ENCODE measurements at places on chromosomes 1 and 21.

- no peak for DNase-seq
Measured at GRCh38 chr21:37251294-37251634, 15.9 kb downstream of the VPS26C start.

DNA sequence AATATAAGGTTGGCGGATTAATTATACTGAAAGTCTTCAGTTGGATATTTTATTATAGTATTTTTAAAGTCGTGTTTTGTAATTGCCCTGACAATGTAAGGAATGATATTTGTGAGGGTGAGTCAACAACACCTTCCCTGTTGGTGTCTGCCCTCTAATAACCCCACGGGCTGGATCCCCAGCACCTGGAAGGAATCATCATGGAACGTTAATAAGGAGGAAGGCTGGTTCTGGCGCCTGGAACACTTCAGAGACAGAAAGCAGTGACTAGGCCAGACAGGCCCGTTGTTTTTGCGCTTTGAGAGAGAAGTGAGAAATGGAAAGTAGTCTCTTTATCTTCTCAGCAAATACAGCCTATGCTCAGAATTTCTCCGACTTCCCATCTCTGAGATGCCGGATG lies 31.6 kb downstream of the TEX35 start:
- no peak for DNase-seq

GRCh38 chr1:227607336-227607898 lies 44.1 kb downstream of the ZNF678 start:
- DNase-seq = no peak

DNA sequence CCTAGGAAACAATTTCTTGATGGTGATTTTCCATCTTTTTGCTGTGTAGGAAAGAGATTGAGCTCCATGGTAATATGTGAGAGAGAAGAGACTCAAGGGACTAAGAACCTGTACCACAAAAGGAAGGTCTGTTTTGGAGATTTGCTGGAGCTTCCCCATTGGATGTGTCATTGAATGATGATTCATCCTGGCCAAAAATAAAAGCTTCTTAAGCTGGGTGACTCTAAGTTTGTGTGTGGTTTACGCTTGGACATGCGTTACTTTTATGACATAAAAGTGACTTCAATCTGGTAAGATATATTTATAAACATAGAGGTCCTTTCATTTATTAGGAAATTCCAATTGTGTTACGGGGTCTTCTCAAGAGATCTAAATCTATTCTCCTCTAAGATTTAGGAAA lies 17.4 kb upstream of the IL19 start:
- no peak for DNase-seq

DNA sequence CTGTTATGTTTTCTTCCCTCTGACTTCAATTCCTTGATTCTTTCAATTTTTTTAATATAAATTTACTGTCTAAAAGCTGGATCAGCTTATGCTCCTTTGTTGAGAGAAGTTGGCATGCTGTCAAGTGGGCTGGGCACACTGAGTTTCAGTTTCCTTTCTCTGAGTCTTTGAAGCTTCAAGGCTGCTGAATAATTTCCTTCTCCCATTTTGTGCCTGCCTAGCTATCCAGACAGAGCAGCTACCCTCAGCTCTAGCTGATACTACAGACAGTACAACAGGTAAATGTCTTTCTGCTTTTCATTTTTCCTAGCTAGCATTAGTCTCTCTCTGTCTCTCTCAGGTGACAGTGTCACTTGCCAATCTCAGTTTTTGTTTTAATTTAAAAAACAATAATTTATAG lies at the start of gene IFI44:
Gene IFI44, plus strand, starts transcription at position 204 of the 400 bp plus-strand sequence. CDS start 365 bp downstream, outside the sequence.
- no peak for DNase-seq

DNA sequence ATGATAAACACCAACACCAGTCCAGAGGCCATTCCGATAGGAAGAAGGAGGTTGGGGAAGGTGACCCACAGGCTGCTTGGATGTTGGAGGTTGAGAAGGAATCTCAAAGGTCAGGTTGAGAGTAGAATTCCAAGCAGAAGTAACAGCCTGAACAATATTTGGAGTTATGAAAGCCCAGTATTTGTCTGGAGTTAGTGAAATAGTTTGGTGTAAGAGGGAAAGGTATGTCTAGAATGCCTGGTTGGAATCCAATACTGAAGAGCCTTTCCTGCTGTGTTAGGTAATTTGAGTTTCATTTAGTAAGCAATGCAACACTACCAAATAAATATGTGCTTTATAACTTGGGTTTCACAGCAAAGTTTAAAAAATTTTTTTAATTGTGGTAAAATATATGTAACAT lies 70.5 kb upstream of the MCOLN3 start:
- DNase-seq = no peak

GRCh38 chr1:245155272-245156040 lies 671 bp downstream of the KIF26B start:
- DNase-seq = no peak

DNA sequence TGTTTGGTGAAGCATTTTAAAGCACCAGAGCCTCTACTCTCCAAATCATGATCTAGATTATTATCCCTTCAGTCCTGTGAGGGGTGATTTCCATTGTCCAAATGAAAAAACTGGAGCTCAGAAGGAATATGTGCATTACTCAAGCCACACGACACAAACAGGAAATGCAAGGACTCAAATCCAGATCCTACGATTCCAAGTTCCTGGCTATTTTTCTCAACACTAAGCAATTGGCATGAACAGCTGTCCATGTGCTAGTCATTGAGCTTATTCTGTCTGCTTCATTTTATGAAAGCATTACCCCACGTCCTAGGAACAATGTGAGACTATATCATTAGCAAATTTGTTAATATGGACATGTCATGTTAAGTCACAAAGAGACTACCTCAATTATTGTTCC lies 273.1 kb upstream of the LYPLAL1 start:
- no peak for DNase-seq

GRCh38 chr21:41926807-41927171 lies 27.0 kb downstream of the C2CD2 start:
- DNase-seq = no peak

- DNase-seq = no peak
Measured at GRCh38 chr1:2890221-2890850, 88.8 kb upstream of the TTC34 start.

DNA sequence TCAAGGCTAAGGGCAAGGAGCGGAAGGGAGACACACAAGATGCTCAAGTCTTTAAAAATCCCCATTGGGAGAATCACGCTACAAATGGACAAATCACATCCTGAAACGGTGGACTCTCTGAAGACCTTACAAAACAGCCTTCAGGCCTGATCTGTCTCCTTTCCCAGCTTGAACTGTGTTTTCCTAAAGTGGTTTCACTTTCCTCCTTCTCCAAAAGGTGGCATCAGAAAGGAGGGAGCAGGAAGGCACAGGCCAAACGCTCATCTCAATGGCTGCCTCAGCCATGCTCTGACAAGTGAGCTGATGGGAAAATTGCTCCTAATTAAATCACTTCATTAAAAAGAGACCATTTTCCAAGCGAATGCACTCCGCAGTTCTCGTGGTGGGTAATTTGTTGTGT lies 47.7 kb downstream of the UTP25 start:
- no peak for DNase-seq

GRCh38 chr21:32412162-32413014 lies at the start of gene EVA1C:
TSS of gene EVA1C (plus strand) at chr21:32412706. CDS start at chr21:32412854, 148 bp downstream.
- DNase-seq = peak; percentile 13

DNA sequence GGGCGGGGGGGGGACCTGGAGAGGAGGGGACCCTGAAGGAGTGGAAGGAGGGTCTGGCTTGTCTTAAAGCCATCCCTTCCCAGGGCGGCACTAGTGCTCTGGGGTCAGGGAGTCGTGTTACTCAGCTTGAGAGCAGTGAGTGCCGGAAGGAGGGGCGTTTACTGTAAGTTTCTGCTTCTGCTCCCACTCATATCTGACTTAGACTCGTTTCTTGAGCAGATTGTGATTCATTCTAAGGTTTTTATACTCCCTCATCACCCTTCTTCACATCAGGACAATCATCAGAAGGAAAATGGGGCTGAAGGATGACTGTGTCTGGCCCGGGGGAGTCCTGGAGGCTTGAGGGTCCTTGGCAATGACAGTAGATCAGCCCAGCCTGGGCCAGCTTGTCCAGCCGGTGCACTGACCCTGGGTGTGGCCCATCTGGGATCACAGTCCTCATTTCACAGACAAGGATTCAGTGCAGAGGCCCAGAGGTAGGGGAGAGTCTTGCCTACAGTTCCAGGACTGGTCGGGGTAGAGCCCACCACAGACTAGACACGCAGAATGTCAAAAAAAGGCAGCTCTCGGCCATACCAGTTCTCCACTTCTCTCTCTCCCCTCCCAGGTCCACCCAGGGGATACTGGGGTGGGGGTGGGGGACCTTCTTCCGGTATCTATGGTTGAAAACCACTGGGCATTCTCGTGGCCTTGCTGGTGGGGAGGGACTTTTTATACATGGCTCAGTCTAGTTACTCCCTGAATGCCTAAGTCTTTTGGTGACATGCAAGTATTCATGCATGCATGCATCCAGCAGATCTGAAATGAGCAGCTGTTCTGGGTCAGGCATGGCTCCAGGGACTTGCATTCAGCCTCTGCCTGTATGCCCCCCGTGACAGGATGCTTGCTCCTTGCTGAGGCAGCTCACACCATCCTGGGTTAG lies 5.1 kb downstream of the TNFRSF8 start:
- no peak for DNase-seq

DNA sequence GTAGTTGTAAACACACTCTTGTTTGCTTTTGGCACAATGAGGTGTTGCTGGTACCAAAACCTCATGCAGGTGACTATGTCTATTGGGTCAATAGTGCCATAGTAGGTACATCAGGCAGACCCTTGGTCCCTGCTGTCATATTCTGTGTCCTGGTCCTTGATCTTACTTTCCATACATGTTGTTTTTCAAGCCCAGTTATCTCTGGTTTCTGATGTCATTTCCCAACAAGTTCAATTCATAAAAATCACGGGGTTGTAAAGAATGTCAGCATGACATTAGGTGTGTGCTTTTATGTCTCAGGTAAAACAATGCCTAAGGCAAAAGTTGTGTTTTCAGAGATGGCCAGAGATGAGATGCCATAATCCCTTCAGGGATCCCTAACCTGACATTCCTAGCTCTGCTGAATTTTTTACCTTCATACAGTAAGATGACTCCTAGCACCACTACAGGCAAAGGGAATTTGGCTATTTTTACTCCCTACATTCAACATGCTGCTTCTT lies 390.3 kb upstream of the PKN2 start:
- DNase-seq = no peak

- DNase-seq = no peak
Measured at GRCh38 chr1:1004780-1005697, 5.1 kb upstream of the HES4 start.

- no peak for DNase-seq
Measured at GRCh38 chr1:104195395-104195794, 445.7 kb downstream of the AMY1C start.

DNA sequence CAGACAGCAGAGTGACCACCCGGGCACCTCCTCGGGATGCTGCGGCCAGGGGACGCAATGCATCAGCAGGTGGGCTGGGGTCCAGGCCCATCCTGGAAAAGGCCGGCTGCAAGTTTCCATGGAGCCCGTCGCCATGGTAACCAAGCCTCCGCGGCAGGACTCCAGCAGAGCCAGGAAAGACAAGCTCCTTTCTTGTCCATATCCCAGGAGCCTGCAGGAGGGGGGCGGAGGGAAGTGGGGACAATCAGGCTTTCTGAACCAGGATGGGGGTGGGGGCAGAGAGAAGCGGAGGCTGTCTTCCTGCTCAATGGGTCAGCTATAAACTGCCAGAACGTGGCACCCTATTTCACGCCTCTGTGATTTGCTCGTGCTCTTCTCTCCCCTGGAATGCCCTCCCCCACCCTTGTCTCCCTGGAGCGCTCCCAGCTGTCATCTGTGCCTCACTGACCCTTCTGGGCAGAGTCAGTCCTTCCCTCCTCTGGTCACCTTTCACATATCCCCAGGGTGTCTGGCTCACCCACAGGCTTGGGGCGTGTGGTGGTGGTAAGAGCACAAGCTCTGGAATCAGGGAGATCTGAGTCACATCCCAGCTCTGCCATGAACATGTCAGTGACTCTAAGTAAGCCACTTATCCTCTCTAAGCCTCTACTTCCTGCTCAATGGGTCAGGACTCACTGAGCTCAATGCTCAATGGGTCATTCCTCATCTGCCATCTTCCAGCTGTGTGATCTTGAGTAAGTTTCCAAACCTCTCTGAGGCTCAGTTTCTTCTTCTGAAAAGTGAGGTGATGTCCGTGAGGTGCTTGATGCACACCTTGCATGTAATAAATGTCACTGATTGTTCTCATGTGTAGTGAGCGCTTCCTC lies 58.9 kb upstream of the LAPTM5 start:
- no peak for DNase-seq

DNA sequence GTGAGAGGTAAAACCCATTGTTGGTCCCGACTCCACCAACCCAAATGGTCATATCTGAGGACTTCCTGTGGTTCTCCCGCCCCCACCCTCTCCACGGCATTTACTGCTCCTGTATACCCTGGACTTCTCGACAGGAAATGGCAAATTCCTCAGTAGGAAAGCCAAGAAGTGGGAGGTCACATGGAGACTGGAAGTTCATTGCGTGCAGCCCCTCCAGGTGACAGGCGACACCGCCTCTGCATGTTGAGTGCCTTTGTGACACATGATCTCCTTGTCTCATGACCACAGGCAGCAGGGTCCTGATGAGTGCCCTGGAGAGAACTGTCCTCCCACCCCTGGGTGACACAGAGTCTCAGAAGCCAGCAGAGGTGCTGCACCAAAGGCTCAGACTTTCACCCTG lies 24.2 kb downstream of the ERG start:
- DNase-seq = no peak

GRCh38 chr1:2788506-2789163 lies 12.9 kb downstream of the TTC34 start:
- DNase-seq = no peak

DNA sequence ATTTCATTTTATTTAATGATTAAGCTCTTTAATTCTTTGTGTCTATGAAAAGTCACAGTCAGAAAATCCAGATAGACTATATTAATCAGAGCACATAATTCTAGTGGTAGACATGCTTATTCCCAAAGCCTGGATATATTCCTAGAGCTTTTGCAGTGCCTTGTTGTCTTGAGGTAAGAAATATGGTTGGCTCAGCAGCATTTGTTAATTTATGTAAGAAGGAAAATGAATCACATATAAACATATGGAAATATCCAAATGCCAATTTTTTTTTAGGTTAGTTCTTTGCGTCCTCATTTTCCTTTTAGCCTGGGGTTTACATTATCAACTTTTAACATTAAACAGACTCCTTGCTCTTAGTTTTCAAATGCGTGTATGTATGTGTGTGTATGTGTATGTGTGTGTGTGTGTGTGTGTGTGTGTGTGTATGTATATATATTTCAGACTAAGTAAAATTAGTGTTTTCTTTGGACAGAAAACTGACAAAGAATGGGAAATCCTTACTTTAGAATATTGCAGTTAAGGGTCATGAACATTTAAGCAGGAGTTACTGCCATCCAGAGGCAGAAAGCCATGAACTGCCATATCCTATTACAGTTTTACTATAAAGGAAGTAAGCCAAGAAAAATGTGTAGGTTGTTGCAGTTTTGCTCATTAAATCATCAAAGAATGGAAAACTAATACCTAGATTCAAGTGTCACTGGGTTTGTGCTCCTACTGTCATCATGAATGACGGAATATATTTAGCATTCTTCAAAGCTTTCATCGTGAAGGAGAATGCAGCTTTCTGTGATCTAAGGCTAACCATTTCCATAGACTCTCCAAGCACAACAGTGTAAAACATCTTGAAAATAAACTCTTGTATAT lies 477.1 kb upstream of the NR5A2 start:
- DNase-seq = no peak

Data from cortex of kidney (tissue), 1 donor.